Occipital lobe (tissue), 3 donors: ENCODE measurements at places on chromosomes 1 and 21.

DNA sequence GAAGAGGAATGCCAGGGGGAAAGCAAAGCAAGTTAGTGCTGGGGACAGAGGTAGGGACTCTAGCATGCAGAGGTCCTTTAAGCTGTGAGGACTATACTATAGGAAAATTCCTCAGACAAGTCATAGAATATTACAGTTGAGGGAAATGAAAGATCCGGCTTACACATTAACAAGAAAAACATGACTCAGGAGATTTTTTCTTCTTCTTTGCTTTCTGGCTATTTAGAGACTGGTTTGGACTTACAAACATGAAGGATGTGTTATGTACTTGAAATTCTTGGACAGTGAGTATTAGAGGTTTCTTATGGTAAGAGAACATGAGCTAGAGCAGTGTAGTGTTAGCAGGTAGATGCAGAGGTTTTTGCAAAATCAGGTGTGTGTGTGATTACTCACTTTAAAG, 24.9 kb downstream of the USP25 start:
- no peak for DNase-seq

DNA sequence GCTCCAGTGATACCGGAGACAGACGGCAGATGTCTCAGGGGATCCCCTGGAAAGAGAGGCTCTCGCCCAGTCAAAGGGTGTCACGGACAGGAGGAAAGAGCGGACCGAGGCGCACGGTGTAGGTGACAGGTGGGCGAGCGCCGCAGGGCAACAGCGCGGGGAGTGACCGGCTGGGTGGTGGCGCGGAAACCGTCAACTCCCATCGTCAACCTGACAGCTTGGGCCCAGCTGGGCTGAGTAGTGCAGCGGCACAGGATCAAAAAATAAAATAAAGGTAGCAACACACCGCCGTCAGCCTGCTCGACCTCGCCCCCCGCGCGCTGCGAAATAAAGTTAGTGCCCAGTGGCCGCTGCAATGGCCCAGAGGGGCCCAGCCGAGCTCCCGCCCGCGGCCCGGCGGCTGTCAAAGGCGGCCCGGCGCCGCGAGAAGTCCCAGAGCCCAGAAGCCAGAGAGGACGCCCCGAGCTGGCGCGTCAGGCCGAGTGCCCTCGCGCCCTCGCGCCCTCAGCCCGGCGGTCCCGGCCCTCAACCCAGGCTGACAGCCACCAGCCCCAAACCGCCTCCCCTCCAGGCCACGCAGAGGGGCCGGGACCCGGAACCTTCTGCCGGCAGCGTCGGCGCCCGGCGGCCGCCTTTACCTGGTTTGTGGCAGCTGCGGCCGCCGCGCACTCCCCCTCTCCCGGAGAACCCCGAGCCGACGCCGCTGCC, at the start of gene LYST:
TSS of gene LYST (minus strand) at position 702 of the 708 bp plus-strand sequence. CDS start 36,489 bp downstream, outside the sequence.
- peak; percentile 28 for DNase-seq

- DNase-seq = no peak
Observed at GRCh38 chr1:60898987-60899386, 183.4 kb upstream of the NFIA start.

GRCh38 chr1:39458991-39459390, 32.4 kb upstream of the BMP8A start:
- no peak for DNase-seq

- no peak for DNase-seq
Observed at GRCh38 chr21:27515676-27516075, 548.8 kb upstream of the ADAMTS5 start.

DNA sequence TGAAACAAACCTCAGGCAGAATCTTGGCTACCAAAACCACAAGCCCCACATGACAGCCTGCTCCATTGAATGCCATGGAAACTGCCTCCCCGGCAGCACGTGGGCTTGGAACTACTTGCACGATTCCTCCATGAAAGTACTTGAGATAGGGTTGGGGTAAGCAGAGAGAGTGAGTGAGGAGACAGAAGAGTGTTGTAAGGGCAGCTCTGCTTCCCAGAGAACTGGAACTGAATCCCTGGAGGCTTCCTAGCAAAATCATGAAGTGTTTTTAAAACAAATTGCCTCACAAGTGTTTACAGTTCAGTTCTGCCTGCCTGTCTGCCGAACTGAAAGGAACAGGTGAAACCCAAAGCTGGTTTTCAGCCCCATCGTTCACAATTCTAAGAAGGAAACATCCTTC, 35.3 kb upstream of the DNASE2B start:
- peak; percentile 16 for DNase-seq

DNA sequence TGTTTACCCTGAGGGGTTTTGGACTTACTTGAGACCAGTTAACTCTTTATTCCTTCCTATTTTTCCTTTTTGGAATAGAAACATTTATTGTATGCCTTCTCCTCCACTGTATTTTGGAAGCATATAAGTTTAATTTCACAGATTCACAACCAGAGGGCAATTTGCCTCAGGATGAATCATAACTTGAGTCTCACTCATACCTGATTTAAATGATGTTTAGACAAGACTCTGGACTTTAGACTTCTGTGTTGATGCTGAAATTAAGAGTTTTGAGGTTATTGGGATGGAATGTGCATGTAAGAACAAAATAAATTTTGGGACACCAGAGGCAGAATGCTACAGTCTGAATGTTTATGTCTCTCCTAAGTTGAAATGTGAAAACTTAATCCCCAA, 7.1 kb upstream of the ADAM30 start:
- DNase-seq = no peak

DNA sequence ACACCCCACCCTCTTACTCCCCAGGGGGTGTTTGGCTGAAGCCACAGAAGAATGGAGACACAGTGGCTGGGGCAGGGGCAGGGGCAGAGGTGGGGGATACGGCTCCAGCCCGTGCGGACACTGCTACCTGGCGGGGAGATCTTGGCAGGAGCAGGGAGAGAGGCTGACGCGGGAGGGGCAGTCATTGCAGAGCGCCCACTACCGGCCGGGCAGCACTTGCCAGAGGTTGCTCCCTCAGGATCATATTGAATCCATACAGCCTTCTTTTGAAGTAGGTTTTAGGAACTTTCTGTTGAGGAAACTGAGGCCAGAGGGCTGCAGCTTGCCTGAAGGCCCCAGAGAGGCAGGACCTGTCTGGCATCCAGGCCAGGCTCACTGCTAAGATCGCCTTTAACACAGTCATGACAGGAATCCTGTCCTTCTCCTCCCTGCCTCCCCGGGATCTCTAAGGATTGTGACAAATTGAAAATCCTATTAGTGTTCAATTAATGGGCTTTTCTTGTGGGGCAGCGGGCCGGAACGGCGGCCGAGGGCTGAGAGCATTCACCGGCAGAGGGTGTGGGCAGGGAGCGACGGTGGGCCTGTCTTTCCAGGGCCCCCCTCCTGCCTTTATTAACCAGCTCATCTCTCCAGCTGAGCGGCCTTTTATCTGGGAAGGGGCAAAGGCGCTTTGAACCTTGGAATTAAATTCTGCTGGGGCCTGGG, 65.5 kb upstream of the WNT4 start:
- no peak for DNase-seq

GRCh38 chr1:231676487-231676886, 49.9 kb downstream of the DISC1 start:
- no peak for DNase-seq

- peak; percentile 58 for DNase-seq
Observed at GRCh38 chr1:2242814-2243725, 15.0 kb downstream of the SKI start.

GRCh38 chr1:212281590-212281989, 3.6 kb upstream of the PPP2R5A start:
- no peak for DNase-seq

- DNase-seq = no peak
Observed at GRCh38 chr1:160774886-160775719, 20.9 kb upstream of the LY9 start.

- no peak for DNase-seq
Observed at GRCh38 chr1:203388683-203389082, 37.8 kb upstream of the FMOD start.

DNA sequence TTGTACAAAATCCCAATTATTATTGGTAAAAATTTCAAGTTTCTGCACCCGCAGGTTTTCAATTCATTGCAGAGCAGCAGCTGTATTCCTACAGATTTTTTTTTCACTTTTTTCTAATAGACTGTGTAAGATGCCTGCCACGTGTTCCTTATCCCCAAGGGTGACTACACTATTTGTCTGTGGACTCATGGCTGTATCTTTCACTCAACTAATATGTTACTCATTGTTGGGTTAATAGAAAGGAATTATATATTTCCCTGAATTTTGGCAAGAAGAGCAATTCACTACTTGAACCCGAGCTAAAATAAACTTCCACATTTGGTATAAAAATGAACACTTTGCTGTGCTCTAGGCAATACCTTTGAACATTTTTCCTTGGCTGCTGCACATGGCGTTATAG, 158.7 kb downstream of the NCAM2 start:
- no peak for DNase-seq

DNA sequence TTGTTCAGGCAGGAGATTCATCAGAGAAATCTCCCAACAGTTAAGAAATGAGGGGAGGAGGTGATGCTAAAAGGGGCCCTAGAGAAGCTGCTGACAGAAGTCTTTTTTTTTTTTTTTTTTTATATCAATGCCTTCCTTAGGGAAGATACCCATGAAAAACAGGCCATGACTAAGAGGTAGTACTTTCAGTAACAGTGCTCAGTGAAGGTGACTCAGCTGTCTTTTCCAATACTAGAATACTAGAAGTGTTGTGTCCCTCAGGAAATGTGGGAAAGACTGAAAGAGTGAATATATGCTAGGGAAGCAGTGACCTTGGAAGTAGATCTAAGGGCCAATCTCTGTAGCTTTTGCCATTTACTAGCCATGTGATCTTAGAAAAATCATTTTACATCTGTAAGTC, 52.4 kb upstream of the SLFNL1 start:
- no peak for DNase-seq

DNA sequence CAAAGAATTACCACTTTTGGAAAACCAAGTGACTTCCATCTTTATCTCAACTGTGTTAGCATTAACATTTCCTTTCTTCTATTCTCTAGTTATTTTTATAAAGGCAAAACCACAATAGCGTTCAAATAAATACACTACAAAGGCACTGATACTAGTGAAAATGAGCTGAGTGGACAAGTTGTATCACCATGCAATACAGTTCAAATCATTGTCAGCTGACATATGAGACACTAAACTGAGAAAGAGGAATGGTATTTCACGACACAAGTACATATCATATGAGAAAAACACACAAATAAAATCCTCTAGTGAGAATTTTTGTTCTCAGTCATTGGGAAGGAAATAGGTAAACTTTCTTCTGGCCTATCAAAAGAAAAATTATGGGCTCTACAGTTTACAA, 26.2 kb downstream of the ENAH start:
- no peak for DNase-seq

DNA sequence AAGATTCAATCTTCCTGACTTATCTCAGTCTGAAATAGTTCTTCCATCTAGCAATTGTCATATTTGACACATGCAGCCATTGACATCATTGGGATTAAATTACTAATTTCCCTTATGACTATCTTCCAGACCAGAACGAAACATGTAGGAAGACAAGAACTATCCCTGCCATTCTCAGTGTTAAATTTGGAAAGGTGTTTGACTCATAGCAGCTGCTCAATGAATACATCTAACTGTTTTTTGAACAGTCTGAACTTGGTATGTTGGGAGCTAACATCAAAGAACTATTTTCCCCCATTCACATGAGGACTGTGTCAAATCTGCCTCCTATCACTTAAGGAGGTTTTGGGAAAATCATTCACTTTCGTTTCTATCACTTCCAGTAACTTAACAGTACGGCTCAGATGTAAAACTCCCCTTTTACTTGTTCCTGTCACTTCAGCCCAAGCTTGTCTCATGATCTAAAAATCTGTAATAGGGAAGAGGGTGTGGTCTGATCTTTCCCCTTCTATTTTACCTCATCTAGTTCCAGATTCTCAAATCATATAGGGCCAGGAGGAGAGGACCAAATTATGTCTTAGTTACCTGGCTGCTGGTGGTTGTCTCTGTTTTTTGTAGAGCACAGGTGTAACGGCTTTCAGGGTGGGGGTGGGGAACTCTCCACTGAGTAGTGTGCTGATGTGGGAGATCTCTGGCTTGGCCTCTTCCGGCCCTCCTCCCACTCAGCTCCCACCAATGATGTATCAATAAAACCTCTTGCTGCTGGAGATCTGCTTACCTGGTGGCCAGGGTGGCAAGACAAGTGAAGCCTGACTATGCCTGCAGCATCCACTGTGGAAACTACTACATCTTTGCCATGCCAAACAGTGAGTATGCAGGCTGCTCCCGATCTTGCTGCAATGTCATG, 26.2 kb upstream of the SLAMF1 start:
- DNase-seq = no peak

- no peak for DNase-seq
Observed at GRCh38 chr1:180158149-180159147, 3.8 kb downstream of the QSOX1 start.

- DNase-seq = no peak
Observed at GRCh38 chr1:6401673-6402072, 8.1 kb upstream of the ACOT7 start.

- no peak for DNase-seq
Observed at GRCh38 chr1:33094971-33095604, 14.1 kb downstream of the AZIN2 start.

- DNase-seq = no peak
Observed at GRCh38 chr1:2093636-2094035, 43.4 kb downstream of the PRKCZ start.

DNA sequence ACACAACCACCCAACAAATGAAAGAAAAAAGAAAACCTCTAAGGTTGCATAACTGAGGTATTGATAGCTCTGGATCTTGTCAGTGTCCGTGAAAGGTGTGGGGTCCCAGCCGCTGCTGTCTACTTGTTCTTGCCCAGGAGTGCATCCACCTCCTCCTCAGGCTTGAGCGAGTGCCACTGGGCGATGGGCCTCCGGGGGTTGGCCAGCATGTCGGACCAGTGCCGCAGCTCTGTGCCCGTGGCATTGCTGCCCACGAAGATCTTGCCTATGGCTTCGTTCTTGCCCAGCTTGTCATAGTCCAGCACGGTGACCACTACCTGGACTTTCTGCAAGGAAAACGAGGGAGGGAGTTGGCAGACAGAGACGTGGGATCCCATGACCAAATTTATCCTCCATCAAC, 113.6 kb downstream of the SYT2 start:
- no peak for DNase-seq

- no peak for DNase-seq
Observed at GRCh38 chr1:47440599-47441081, 2.8 kb downstream of the FOXD2 start.

- no peak for DNase-seq
Observed at GRCh38 chr1:234600418-234601281, 9.3 kb downstream of the IRF2BP2 start.

DNA sequence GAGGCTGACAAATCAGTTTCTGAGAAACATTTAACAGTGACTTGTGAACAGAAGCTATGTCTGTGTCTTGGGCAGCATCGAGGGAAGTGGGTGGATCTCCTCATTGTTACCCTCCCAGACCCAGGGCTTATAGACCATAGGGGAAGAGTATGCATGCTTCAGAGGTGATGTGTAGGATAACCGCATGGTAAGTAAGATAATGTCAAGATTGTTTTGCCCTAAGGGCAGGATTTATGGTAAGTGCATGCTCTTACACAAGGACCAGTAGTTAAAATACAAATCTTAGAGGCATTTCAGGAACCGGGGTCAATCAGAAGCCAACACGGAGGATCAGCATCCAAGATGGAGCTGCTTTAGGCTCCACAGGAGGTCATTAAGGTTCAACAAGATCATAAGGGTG, 7.7 kb upstream of the PRMT2 start:
- DNase-seq = no peak

GRCh38 chr1:11384170-11384554, 94.8 kb upstream of the DISP3 start:
- DNase-seq = no peak
